ENCODE measurements at places on chromosomes 11 and 22.

DNA sequence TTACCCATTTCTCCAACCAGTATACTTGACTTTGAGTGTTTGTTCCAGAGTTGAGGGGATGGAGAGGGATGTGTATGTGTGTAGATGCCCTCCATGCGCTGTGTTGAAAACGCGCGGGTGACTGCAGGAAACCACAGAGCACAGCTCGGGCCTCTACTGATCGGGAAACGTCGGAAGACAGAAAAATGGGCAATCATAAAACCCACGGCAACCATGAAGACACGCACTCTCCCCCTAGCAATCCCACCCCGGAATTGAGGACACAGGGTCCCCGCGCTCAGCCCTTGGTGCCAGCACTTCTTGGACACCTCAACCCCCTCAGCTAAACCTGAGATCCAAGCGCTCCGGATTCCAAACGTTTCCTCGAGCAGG is 251 bp upstream of the UQCC3 start:
- DNase-seq, result peak; percentile 31

GRCh38 chr11:59197991-59198390 is 14.7 kb downstream of the MPEG1 start:
- DNase-seq, result peak; percentile 69

DNA sequence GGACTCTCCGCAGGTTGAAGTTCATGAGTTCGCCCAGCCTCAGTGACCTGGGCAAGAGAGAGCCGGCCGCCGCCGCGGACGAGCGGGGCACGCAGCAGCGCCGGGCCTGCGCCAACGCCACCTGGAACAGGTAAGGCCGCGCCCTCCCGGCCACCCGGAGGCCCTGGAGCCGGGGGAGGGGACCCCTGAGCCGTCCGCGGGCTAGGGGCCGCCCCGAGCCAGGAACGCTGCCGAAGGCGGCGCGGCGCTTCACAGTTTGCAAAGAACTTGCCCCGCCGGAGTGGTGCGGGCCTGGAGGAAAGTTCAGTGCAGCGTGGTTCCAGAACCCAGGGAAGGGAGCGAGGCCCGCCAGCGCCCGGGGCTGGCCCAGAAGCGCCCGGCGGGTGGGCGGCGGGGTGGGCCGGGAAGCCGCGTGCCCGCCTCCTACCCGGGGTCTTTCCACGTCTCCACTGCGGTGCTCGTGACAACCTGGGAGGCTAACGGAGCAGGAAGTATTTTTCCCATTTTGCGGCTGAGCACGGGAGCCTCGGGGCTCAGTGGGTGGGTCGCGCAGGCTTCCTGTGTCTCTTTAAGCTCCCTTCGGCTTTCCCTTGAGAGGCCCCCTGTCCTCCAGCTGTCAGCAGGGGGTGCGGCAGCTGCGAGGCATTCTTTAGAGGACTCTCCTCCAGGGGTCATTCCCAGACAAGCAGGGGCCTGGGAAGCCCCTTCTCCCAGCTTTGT is 635 bp downstream of the PRR5 start:
- DNase-seq, result peak; percentile 77

- no peak for DNase-seq
These were observed 45.8 kb downstream of the ELFN2 start for GRCh38 chr22:37381489-37381888.

- DNase-seq, result no peak
These were observed 17.1 kb downstream of the MPEG1 start for GRCh38 chr11:59195586-59195985.

GRCh38 chr11:129894278-129895125 is 876 bp downstream of the NFRKB start:
- DNase-seq, result peak; percentile 4

DNA sequence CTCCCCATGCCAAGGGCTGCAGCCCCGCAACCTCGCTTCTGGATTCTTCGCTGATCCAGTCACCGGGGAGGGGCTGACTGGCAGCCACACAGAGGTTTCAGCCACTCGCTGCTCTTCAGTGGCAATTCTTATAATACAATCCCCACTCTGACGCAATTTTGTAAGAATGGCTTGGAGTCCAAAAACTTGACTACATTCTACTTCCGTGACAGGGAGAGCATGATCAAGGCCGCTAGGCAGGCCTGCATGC is 14.9 kb downstream of the PPM1F start:
- DNase-seq, result no peak

DNA sequence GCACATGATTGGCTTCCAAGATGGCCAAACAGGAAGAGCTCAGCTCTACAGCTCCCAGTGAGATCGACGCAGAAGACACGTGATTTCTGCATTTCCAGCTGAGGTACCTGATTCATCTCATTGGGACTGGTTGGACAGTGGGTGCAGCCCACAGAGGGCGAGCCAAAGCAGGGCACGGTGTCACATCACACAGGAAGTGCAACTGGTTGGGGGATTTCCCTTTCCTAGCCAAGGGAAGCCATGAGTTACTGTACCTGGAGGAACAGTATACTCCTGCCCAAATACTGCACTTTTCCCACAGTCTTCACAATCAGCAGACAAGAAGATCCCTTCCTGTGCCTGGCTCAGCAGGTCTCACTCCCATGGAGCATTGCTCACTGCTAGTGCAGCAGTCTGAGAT is 131.2 kb downstream of the DLG2 start:
- no peak for DNase-seq

- no peak for DNase-seq
These were observed 1.4 kb downstream of the TMEM9B start for GRCh38 chr11:8962841-8963240.

DNA sequence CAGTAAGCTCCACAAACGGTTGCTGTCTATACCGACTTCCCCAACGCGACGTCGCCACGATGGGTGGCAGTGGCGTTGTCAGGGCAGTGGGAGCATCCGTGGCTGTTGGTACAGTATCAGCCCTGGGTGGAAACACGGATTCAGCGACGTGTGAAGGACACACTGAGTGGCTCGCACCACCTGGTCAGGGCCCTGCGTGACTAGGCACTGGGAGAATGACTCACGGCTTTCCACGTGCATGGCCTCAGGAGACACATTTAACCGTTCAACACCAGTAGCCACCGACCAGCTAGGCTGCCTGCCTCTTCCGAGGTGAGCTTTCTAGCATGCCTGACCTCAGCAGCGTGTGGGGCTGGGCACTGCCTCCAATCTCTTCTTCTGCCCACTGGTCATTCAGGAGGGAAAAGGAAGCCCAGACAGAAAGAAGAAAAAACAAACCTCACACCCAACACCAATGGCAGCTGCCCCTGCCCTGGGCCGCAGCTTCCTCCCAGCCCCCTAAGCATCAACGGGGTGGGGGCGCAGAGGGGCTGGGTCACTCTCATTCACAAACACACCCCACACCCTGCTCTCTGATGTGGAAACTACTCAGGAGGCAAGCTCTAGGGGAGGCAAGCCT is 59.0 kb downstream of the MYH9 start:
- DNase-seq, result peak; percentile 69

- no peak for DNase-seq
These were observed 16.6 kb downstream of the YPEL1 start for GRCh38 chr22:21719024-21719423.

DNA sequence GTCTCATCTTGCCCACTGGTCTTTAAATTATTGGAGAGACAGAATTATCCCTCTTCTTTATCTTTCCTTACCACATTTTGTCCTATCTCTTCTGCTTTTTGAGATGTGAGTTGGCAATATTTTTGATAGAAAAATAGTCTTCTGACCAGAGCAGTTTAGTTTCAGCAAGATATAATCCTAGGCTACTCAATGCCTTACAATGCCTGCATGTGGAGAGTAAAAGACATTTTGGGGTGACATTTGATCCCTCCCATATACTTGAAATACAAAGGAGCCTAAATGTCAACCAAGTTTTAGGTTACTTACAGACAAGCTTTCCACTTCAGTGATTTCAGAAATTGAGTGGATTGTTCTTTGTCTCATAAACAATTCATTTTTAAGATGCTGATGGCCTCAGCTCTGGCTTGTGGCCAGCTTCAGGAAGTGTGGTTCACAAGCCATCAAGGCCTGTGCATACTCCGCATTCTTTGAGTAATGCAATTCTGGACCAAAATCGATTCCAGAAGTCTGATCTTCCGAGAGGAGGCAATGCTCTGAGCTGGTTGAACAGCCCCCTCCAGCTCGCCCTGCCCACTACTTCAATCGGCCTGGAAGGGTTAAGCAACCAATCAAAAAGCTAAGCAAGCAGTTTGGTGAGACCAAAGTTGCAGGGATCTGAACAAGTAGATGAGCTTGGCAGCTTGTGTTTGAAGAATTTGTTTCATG is 274.4 kb downstream of the BLID start:
- peak; percentile 10 for DNase-seq

DNA sequence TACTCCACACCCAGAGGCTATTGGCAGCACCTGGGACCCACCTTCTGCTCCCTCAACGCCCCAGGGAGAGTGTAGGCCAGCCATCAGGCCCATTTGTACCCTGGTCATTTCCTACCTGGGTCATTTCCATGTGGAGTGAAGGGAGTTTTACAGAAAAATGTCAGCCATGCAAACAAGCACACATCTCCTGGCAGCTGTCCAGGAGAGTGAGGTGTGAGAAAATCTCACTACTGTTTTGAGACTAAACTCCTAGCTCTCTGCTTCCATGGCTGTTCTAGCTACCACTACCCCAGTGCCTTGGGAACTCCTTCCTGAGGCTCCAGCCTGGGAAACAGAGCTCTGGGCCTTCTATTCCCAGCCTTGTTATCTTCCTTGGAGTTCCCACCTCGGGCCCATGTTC is 2.8 kb upstream of the TMPRSS13 start:
- DNase-seq, result no peak

GRCh38 chr11:102187416-102188151 is 77.3 kb downstream of the YAP1 start:
- peak; percentile 66 for DNase-seq

DNA sequence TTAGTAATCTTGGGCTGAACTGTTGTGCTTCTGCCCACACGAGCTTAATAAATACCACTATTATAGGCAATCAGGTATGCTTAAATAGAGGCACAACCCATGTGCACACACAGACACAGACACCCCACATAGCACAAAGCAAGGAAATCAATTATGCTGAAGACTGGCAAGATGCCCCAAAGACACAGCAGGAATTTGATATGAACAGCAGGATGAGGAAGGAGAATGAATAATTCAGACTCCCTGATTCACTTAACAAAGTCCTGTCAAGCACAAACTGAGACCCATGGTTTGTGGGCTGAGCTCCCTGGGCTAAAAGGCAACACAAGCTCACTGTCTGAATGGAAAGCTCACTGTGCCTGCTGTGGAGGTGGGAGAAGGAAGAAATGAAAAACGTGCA is 42.5 kb downstream of the RBFOX2 start:
- DNase-seq, result no peak

- no peak for DNase-seq
These were observed 1.2 kb upstream of the CXCR5 start for GRCh38 chr11:118882491-118882890.

DNA sequence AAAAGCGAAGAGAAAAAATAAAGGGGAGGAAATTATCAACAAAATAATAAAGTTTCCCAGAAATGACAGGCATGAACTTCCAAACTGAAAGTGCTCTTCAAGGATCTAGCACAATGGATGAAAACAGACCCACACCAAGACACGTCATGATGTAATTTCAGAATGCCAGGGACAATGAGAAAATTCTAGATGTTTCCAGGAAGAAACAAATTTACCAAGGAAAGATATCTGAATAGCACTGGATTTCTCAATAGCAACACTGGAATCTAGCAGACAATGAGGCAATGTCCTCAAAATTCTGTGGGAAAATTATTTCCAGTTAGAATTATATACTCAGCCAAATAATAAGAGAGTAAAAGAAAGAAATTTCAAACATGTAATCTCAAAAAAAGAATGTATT is 46.0 kb downstream of the DENND5A start:
- no peak for DNase-seq

DNA sequence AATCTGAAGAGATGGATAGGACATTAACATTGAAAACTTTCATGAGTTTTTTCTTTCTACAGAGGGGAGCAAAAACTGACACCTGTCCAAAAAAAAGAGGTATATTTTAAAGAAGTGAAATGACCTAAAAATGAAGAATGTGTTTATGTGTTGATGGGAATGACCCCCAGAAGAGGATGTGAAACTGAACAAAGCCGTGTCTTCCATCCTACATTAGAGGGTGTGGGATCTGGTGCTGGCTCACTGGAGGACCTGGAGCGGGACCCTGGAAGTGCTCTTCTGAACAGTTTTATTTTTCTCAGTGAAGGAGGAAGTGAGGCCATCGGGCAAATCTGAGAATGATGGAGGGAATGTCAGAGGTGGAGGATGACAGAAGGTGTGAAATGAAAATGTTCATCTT is 470.1 kb downstream of the NTM start:
- no peak for DNase-seq

DNA sequence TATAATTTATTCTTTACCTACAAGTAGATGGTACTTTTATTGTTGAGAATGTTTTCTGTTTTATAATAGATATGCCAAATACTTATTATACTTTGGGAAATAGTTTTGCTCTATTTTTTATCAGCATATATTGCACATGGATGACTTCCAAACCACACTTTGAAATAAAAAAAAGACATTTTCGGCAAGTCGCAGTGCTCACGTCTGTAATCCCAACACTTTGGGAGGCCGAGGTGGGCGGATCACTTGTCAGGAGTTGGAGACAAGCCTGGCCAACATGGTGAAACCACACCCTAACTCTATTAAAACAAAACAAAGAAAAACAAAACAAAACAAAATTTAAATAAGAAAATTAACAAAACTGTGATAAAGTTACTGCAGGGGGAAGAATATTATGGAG is 983.9 kb upstream of the CNTN5 start:
- no peak for DNase-seq

- DNase-seq, result no peak
These were observed 451.9 kb downstream of the ETS1 start for GRCh38 chr11:128135451-128135850.

GRCh38 chr22:48651036-48651890 is 1176.4 kb downstream of the BRD1 start:
- DNase-seq, result no peak

DNA sequence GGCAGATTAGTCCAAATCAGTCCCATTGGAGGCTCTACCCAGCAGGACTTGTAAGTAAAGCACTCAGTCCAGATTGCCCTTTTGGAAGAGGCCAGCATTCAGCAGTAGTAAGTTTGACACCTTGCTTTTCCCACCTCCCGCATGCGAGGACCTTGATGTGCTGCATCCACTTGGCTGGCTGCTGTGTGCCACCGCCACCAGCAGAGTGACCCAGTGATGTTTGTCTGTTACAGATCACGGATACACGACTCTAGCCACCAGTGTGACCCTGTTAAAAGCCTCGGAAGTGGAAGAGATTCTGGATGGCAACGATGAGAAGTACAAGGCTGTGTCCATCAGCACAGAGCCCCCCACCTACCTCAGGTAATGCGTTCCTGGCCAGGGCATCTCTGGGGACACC is 6.6 kb downstream of the SMARCB1 start:
- no peak for DNase-seq
